ENCODE measurements at places on chromosomes 1 and 21.
A peak's percentile ranks its signal among the peaks of the same experiment; 100 is the strongest.

GRCh38 chr1:228695015-228695955 is 40.0 kb upstream of the RHOU start:
- DNase-seq = no peak

- DNase-seq = peak; percentile 31
These were observed 32.3 kb downstream of the SLC9A1 start for GRCh38 chr1:27122652-27123051.

GRCh38 chr1:233097546-233097945 is 147.1 kb downstream of the NTPCR start:
- DNase-seq = no peak

GRCh38 chr1:3028531-3029282 is 7.4 kb downstream of the ACTRT2 start:
- no peak for DNase-seq

- DNase-seq = no peak
These were observed 103.9 kb upstream of the DUSP10 start for GRCh38 chr1:221845650-221846371.

DNA sequence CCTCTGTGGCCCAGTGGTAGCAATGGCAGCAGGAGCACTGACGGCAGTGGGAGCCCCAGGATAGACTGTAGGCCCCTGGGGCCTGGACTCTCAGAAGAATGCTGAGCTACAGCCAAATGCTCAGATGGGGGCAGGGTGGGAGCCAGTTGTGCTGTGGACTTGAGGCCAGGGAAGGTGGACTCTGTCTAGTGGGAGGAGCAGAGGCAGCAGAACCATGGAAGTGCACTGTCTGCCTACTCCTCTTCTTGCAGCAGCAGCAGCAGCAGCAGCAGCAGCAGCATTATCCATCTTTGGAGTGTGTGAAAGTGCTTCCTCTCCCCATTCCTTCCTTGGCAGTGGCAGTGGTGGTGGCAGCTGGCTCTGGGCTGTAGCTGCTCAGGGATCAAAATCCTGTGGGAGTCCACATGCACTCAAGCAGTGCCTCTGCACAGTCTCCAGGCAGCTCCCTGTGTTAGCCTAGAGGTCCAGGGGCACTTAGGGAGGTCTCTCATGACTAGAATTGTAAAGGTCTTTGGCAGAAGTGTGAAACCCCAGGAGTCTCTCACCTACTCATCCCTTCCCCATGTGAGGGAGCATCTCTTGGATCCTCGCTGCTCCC is 917.9 kb upstream of the B3GALT2 start:
- DNase-seq = no peak

DNA sequence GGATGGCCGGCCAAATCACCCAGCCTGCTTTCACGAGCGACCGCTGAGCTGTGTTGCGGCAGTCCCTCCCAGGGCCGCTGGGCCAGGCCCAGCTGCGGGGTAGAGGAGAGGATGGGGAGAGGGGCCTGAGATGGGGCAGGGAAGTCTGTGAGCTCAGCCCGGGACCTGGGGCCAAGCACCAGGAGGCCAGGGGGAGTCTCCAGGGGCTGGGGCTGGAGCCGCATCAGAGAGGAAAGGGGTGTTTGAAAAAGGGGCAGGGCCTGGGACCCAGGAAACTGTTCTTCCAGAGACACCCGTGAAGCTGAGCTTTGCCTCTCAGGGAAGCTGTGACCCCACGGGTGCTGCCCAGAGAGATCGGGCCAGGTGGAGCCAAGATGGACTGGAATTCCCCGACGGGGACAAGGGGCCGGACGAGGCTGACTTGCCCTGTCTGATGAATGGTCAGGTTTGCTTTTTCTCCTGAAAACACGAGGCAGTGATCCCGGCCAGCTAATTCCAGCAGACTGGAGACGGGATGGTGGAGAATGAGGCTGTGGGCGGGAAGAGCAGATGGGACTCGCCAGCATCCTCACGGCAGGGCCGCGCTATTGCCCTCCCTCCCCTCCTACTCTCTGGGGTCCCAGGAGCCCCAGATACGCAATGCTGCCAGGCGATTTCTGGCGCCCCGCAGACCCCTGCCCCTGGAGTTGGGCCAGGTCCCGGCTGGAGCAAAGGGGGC is 40.3 kb upstream of the COL18A1 start:
- no peak for DNase-seq

GRCh38 chr21:45357436-45358260 is 47.3 kb upstream of the COL18A1 start:
- DNase-seq = no peak

GRCh38 chr1:59415286-59415850 is 118.5 kb downstream of the FGGY start:
- DNase-seq = no peak

GRCh38 chr1:67317803-67318202 is 10.1 kb downstream of the IL12RB2 start:
- DNase-seq = no peak

GRCh38 chr1:155196893-155197638 is 10.6 kb downstream of the THBS3 start:
- no peak for DNase-seq

DNA sequence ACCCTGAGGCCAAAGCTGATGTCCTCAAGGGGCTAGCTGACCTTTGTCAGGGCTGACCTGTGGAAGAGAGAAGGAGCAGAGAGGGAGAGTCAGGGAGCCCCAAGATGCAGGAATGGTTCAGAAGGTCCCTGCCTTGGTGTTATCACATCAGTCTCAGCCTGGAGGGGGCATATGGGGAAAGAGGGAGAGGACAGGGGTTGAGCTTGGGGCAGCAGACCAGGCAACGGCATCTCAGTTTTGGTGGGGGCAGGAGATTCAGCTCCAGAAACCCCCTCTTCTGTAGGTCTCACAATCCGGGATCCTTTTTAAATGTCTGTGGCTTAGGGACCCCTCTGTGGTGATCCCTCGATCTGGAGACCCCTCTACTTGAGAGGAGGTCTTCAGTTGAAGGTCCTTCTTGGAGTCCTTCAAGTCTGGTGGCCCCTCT is 815 bp downstream of the S100A13 start:
- no peak for DNase-seq

DNA sequence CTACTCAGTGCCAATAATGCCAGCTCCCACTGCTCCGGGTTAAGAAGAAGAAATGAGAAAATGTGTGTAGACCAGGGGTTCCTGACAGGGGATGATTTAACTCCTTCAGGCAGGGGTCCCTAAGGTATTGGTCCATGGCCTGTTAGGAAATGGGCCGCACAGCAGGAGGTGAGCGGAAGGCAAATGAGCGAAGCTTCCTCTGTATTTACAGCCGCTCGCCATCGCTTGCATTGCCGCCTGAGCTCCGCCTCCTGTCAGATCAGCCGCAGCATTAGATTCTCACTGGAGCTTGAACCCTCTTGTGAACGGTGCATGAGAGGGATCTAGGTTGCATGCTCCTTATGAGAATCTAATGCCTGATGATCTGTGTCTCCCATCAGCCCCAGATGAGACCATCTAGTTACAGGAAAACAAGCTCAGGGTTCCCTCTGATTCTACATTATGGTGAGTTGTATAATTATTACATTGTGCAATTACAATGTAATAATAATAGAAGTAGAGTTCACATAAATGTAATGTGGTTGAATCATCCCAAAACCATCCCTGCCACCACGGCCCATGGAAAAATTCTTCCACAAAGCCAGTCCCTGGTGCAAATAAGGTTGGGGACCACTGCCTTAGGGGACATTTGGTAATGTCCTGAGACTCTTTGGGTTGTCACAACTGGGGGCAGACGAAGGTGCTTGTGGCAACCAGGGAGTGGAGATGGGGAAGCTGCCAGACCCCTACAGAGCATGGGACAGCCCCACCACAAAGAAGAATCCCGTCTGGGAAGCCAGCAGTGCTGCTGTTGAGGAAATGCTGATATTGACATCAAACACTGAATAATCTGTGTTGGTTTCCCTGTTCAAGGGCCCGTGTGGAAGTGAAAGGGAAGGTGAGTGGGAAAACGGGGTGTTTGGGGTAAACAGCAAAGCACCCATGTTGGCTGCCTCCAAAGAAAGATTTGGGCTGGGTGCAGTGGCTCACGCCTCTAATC is 60.8 kb downstream of the DHRS3 start:
- no peak for DNase-seq

DNA sequence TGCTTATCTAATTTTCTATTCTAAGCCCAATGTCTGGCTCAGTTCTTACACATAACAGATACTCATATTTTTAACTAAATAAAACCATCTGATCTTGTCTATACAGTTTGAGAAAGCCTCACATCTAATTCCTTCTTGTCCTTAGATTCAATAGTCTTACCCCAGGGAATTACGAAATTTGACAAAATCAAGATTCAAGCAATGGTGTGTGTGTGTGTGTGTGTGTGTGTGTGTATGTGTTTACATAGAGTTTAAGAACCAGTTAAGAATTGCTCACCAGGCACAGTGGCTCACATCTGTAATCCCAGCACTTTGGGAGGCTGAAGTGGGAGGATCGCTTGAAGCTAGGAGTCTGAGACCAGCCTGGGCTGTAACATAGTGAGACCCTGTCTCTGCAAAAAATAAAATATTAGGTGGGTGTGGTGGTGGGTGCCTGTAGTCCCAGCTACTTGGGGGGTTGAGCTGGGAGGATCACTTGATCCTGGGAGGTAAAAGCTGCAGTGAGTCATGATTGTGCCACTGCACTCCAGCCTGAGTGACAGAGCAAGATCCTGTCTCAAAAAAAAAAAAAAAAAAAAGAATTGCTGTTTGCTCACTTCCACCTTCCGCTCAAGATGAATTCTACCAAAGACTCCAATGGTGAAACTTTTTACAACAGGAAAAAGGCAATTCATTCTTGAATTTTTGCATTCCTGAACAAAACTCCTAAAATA is 6.2 kb downstream of the WDR64 start:
- DNase-seq = peak; percentile 9

- DNase-seq = no peak
These were observed 32.4 kb upstream of the ATP1A1 start for GRCh38 chr1:116340506-116341231.

GRCh38 chr1:167697667-167698141 is 24.1 kb upstream of the MPZL1 start:
- no peak for DNase-seq

DNA sequence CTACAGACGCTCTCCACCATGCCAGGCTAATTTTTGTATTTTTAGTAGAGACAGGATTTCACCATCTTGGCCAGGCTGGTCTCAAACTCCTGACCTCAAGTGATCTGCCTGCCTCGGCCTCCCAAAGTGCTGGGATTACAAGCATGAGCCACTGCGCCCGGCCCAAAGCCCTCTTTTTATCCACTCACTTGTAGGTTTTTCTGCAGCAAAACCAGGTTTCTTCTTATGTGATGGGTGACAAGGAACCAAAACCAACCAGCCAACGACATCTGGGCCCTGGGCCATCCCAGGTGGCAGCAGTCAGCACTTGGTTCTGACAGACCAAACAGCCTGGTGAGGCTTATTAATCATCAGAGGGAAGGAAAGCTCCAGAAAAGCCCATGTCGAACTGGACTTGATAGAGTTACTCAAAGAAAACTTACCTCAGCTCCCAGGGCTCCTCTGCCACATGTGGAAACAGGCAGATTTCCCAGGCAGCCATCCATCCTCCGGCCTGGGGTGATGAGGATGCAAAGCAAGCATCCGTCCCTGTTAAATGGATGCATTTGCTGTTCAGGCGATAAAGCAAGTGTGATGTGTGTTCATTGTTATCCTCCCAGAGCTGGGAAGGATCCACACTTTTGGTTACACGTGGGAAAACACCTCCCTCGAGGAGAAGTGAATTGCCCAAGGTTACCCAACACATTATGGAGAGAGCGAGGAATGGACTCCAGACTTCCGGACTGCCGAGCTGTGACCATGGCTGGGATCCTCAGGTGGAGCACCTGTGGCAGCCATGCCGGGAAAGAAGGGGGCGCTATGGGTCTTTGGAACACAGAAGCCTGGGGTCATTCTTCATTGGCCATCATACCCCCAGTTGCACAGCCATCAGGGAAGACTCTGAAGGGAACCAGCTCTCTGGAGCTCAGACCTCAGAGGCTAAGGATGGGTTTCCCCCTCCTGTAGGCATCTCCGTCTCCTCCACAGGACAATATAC is 118.8 kb downstream of the HUNK start:
- DNase-seq = no peak

GRCh38 chr1:236734141-236734765 is 48.0 kb downstream of the ACTN2 start:
- DNase-seq = no peak

DNA sequence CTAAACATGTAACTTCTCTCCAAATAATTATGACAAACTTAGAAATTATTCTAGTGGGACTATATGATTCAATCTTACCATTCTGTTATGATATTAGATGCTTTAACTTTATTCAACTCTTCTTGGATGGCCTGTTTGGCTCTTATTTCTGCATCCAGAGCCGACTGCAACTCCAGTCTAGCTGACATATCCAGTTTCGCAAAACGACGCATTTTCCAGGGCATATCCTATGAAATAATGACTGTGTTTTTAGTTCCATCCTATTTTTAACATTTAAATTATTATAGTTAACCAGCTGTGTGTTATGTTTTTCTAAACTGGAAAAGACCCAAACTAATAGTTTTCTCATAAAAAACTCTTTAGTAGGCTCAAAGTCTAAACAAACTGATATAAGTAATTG is 133.7 kb downstream of the COQ8A start:
- DNase-seq = no peak

- DNase-seq = no peak
These were observed 3.9 kb upstream of the TUT4 start for GRCh38 chr1:52556641-52557360.

DNA sequence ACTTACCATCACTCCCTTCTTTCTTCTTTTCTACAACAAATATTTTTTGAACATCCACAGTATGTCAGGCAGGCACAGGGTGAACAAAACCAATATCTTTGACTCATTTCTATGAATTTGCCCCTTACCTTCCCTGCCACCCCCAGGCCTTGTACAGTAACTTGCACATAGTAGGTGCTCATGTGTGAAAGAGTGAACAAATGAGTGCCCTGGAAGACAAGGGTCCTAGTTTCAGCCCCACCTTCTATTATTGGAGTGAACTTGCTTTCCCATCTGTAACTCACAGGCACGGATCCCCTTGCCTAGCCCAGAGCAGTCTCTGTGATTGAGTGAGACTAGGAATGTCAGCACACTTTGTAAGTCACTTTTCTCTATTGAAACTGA is 12.8 kb downstream of the ZDHHC18 start:
- no peak for DNase-seq

GRCh38 chr21:31720330-31720729 is 11.6 kb downstream of the SCAF4 start:
- no peak for DNase-seq

Data from KBM-7 (cell line).